ENCODE measurements at places on chromosomes 2 and 18.
A peak's percentile ranks its signal among the peaks of the same experiment; 100 is the strongest.

DNA sequence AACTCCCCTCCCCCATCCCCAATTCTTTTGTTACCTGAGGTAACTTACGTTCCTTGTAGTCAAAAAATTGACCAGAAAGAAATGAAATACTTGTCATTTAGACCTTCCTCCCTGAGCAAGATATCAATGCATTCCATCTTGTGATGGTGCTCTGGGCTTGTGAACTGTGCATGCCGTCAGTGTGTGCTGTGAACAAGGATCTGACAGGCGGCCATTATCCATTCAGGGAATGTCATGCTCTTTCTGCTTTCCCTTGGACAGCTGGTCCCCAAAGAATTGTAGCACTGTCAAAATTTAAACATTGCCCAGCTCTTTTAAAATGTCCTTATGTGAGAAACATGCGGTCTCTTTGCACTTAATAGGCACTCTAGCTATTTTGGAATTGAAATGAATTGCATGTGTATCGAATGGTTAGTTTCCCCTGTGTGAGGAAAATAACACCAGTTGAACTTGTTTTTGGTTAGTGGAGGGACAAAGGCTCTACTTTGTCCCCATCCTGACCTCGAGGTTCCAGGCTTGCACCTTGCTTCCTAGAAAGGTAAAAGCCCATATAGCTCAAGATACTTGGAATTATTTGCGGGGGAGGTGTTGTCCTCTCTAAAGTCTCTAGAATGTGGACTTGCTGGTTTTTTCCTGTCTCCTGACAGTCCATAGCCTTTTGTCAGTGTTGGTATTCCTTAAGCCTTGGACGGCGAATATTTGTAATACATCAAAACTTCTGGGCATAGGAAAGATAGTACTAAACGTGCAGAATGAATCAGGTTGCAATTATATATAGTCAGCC is 350.9 kb downstream of the NUP35 start:
- DNase-seq: no peak

DNA sequence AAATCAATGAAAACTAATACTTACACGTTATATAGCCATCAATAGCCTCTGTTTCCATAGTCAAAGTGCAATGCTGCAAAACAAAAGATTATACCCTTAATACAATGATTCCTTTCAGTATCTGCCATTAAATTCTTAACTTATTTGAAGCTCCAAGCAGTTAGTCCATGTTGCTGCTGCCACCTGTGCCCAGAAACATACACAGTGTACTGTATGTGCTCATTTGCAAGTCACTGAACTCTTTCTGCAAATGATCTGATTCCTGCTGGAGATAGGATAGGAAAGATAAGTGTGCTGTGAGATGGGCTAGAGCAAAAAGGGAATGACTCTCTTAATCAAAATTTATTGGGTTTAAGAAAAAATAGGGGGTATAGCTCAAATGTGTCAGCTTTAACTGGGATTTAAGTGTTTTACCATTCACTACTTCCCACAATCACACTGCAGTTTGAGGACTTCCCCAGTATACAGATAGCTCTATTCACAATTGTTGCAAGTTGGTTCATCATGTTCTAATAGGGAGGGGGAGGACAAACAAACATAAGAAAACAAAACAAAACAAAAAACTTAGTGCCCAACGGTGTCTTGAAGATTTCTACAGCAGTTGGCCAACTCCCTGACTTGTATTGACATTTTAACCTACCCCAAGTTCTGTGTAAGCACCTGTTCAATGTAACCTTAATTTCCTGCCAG is 2.7 kb downstream of the IKZF2 start:
- DNase-seq: no peak

DNA sequence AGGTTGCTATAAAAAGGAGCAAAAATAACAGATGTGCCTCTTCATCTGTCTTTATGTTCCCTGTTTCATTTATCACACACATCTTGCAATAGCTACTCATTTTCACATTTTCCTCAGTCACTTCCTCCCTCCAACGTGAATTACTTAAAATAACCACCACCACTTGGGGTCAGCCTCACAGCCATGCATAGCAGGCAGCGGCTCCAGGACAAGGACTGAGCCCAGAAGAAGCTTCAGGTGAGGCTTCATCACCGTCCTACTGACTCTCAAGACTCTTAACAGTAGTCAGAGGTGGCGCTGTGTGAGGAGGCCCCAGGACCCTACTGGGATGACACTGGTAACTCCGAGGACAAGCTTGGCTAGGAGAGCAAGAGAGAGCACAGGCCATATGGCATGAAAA is 15.5 kb upstream of the ST8SIA5 start:
- DNase-seq: no peak

- no peak for DNase-seq
Observed at GRCh38 chr18:9517869-9518268, 42.6 kb downstream of the RALBP1 start.

DNA sequence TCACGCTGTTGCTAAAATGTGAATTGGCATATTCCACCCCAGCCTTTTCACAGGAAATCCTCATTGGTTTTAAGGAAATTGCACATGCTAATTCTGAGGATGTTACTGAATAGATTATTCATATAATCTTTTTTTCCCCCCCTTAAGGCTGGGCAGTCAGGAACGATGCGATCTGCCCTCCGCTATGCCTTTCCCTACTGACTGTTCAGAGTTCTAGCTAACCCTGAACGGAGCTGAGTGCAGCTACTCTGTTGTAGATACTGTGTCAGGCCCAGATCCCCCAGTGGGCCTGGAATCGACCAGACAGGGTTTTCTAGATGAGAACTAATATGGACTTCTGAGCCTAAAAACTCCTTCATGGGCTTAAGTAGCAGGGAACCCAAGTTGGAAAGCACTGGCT is 192.2 kb downstream of the TCF4 start:
- DNase-seq: no peak

DNA sequence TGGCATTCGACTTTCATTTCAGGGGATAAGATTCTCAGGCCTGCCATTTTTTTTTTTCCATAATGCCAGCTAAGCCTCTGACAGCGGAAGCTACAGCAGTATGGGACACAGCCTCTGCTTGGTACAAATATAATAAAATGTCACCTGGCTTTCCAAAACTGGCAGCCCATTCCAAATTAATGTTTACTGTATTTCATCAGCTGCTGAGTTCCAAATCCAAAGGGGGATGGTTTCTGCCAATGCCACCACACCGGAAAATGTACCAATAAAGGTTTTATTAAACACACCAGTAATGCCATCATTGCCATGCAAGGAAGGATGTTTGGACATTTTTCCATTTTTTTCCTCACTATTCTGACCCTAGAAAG is 275.8 kb upstream of the CCDC68 start:
- no peak for DNase-seq

DNA sequence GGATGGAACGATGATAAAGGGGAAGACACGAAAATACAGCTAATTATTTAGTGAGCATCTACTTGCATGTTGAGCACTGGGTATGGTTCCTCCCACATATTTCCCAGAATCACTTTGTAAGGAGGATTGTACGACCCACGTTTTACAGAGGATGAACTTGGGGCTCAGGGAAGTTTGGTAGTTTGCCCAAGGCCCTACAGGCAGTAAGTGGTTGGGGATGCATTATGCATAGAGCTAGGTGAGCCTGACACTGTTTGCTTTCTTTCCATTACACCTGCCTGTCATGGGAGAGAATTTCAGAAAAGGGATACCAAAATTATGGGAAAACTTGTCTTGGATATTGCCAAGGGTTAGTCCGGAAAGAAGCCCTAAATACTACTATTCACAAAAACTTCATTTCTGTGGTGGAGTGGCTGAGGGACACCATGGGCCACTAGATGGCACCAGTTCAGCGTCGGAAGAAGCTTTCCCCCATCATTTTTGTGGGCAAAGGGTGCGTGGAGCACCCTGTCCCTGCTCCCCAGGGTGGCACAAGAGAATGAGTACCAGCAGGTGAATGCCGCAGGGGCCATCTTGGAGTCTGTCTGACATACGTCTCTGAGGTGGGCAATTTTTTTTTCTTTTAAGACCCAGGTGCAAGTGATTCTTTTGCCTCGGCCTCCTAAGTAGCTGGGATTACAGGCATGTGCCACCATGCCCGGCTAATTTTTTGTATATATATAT is 23.5 kb upstream of the C18orf32 start:
- peak; percentile 15 for DNase-seq

GRCh38 chr2:33729353-33729752 is 130.3 kb upstream of the FAM98A start:
- DNase-seq: no peak

DNA sequence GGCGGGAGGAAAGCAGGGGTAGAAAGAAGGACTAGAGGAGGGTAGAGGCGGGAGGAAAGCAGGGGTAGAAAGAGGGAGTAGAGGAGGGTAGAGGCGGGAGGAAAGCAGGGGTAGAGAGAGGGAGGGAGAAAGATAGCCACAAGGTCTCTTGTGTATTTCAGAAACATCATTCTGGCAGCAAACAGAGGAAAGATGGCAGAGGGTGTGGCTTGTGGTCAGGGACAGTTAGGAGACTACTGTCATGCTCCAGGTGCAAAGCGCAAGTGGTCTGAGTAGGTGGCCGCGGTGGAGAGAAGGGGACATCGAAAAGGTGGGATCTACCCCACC is 82.4 kb upstream of the TAF1B start:
- DNase-seq: no peak

- no peak for DNase-seq
Observed at GRCh38 chr18:3036108-3036507, 23.2 kb upstream of the LPIN2 start.

- no peak for DNase-seq
Observed at GRCh38 chr18:64202863-64203262, 54.0 kb upstream of the LINC00305 start.

- DNase-seq: no peak
Observed at GRCh38 chr2:85888020-85888683, 638 bp downstream of the ST3GAL5 start.

- no peak for DNase-seq
Observed at GRCh38 chr2:143063612-143064200, 65.5 kb upstream of the ARHGAP15 start.

DNA sequence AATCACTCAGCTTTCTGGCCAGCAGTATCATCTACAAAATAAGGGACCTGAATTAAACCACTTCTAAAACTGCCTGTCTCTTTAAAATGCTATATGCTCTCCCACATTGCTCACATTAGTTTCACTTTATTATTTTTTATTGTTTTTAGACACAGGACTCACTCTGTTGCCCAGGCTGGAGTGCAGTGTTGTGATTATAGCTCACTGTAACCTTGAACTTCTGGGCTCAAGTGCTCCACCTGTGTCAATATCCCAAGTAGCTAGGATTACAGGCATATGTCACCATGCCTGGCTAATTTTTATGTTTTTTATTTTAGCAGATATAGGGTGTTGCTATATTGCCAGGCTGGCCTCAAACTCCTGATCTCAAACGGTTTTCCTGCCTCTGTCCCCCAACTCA is 591.3 kb upstream of the ZNF804A start:
- DNase-seq: no peak

GRCh38 chr2:20073460-20073859 is 22.0 kb upstream of the LAPTM4A start:
- no peak for DNase-seq

GRCh38 chr2:25062511-25062917 is 20.6 kb downstream of the EFR3B start:
- no peak for DNase-seq

GRCh38 chr2:23414871-23415270 is 29.9 kb downstream of the KLHL29 start:
- DNase-seq: no peak

- no peak for DNase-seq
Observed at GRCh38 chr18:54191352-54191751, 33.1 kb downstream of the MBD2 start.

DNA sequence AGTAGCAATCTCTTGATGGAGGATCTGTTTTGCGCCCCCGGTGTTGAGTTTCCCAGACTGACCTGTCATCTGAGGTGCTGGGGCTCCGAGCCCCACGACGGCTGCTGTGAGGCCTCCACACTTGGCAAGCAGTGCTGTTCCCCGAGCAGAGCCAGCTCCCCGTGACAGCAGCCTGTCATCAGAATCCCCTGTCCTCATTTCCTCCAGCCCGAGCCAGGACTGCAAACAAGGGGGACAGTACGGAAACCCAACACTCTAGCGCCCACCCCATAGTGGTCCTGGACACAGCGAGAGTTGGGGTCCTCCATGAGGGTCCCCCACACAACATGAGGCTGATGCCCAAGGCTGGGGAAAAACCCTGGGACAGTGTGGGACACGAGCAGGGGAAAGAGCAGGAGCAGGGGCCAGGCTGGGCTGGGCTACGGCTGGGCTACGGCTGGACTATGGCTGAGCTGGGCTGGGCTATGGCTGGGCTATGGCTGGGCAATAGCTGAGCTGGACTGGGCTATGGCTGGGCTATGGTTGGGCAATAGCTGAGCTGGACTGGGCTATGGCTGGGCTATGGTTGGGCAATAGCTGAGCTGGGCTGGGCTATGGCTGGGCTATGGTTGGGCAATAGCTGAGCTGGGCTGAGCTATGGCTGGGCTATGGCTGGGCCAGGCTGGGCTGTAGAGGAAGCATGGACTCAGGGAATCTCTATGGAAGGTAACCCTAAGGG is 1.5 kb upstream of the KLHL30 start:
- no peak for DNase-seq

DNA sequence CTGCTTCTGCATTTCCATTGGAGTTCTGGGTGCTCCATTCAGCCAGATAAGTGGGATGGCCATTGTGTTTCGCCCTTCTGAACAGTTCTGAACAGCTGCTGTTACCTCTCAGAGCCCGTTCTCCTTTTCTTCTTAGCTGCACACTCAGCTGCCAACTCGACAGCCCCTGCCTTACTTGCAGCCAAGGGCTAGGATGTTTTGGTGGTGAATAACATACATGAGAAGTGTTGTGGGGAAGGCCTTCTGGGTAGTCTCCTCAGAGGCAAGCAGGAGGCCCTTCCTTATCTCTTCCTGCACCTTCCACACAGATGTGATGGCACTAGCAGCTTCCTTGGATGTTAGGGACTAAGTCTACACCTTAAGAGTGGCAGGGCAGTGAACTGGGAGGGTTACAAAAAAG is 138.4 kb upstream of the NOSTRIN start:
- DNase-seq: no peak

DNA sequence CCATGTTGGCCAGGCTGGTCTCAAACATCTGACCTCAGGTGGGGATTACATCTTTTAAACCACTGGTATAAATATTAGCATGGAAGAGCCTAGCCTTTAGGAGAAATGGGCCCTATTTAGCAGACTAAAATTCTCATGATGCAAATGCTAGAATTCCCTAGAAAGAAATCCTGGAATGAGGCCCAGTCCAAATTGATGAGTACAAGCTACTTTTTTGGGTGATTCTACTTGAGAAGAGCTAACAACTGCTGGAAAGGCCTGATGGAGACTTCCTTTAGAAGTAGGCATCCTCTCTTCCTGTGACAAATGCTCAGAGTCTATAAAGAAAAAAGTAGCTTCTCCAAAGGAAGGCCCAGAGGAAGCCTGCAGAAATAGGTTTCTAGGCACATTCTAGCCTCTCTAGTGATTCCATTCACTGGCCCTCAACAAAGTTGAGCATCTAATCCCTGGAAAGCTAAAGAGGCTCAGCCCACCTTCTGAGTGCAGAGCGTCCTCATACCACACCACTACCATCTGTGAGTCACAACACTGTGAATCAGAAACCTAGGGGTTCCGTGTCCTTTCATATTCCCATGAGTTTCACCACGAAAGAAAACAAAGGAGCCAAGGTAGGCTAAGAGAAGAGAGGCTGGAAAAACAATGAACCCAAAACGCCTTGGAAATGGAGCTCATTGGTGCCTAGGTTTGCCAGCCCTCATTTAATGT is 183.1 kb downstream of the C1D start:
- DNase-seq: no peak

GRCh38 chr2:105582952-105583660 is 161.6 kb upstream of the NCK2 start:
- no peak for DNase-seq

Data from stimulated activated CD8-positive, alpha-beta memory T cell treated with anti-CD3 and anti-CD28 coated beads, Interleukin-15, amount 100 ng/mL, for 4 hours (primary cell).